Liver (tissue), 10 donors: ENCODE measurements at places on chromosomes 11 and 22. TPM values are rescaled to one million over a fixed set of nuclear protein-coding genes. Genes with fewer than 3 reads are reported as not detected.

OR2D2 gene
- total RNA-seq: not detected

PIWIL4 gene
- total RNA-seq: 1.5 TPM

DNA sequence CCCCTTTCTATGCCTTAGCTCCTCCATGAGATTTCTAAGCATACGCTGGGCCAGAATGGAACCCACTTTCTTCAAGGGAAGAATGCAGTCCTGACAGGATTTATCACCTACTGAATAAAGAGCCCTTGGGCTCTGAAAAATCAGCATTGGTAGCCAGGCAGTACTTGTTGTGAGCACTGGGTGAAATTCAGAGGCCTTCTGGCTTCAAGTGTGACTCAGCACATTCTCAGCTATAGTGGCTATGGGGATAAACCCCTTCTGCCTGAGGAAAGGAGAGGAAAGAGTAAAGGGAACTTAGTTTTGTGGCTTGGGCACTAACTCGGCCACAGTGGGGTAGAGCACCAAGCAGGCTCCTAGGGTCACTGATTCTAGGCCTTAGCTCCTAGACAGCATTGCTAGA is 574.8 kb downstream of the JRKL start:
- H3K36me3 ChIP-seq: no peaks in the 10 kb centered on the region
- no peak overlapping the region for H3K27ac ChIP-seq
- DNase-seq: no peak
- H3K4me3 ChIP-seq: no peak overlapping the region

DNA sequence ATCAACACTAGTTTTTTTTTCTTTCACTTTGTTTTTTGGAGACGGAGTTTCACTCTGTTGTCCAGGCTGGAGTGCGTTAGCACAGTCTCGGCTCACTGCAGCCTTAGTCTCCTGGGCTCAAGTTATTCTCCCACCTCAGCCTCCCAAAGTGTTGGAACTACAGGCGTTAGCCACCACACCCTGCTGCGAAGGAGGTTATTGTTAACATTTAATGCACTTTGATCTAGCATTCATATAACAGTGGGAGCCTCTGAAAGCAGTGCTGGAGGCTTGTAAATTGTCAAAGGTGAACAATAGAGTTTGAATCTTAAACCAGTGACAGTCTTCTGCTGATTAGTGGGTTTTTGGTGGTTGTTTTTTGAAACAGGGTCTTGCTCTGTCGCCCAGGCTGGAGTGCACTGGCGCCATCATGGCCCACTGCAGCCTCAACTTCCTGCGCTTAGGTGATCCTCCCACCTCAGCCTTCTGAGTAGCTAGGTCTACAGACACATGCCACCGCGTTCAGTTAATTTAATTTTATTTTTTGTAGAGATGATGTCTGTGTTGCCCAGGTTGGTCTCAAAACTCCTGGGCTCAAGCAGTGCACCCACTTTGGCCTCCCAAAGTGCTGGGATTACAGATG is 96.9 kb upstream of the HORMAD2 start:
- no peak for DNase-seq
- H3K27ac ChIP-seq: no peak overlapping the region
- H3K4me1 ChIP-seq: no peaks in the 10 kb centered on the region
- H3K4me3 ChIP-seq: no peak overlapping the region

GRCh38 chr22:47396515-47396914 is 634.1 kb downstream of the TBC1D22A start:
- DNase-seq: no peak
- no peaks in the 10 kb centered on the region for H3K36me3 ChIP-seq
- H3K4me3 ChIP-seq: no peak overlapping the region
- no peaks in the 10 kb centered on the region for H3K27me3 ChIP-seq
- H3K4me1 ChIP-seq: no peaks in the 10 kb centered on the region
- H3K27ac ChIP-seq: no peak overlapping the region

GRCh38 chr11:131510662-131511061 is 140.2 kb downstream of the NTM start:
- H3K36me3 ChIP-seq: no peaks in the 10 kb centered on the region
- no peak for DNase-seq
- H3K27me3 ChIP-seq: peaks cover 3% of the 10 kb centered on the region
- no peaks in the 10 kb centered on the region for H3K4me1 ChIP-seq
